A549 (cell line): ENCODE measurements at places on chromosomes 11 and 22.

DNA sequence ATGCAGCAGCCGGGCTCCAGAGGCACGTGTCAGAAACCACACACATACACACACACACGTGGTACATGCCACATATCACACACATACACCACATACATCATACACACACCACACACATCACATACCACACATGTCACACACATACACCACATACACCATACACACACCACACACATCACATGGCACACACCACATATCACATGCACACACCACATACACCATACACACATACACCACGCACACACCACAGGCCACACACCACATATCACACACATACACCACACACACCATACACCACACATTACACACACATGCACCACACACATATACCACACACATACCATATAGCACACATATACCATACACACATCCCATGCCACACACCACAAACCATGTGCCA is 97.5 kb upstream of the PRR5 start:
- DNase-seq = no peak

GRCh38 chr11:17171343-17171742 is 36.4 kb downstream of the PIK3C2A start:
- DNase-seq = no peak

GRCh38 chr11:94854770-94855633 is 86.8 kb downstream of the AMOTL1 start:
- DNase-seq = no peak

- no peak for DNase-seq
Observed at GRCh38 chr11:92531065-92531739, 306.6 kb downstream of the FAT3 start.

DNA sequence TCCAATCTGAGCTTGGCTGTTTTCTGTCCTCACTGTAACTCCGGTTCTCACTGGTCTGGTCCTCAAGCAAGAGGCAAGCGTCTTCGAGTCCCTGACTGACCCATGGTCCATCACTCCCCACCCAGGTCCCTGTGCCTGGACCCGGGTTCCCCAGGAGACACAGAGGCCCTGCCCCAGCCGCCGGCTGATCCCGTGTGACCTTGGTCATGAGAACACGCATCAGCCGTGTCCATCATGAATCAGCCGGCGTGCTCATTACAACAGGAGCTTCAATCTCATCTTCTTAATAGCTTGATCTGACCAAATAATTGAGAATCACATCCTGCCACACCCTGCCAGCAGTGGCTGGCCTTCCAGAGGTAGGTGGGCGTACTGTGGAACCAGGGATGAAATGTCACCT is 545.1 kb downstream of the BRD1 start:
- no peak for DNase-seq

GRCh38 chr11:34823197-34823596 is 93.0 kb downstream of the APIP start:
- DNase-seq = no peak

DNA sequence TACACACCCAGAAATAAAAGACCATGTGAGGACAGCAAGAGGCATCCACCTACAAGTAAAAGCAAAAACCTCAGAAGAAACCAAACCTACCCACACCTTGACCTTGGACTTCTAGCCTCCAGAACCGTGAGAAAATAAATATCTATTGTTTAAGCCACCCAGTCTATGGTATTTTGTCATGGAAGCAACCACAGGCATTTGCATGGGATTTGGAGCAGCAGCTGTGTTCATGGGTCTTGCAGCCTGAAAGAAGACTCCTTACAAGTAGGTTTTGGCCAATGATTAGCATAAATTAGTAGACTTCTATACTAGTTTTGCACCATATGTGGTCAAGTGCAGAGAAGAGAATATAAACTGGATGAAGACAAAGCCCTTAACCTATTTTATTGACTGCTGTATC is 27.9 kb downstream of the FSHB start:
- DNase-seq = no peak

- no peak for DNase-seq
Observed at GRCh38 chr22:33984656-33985285, 64.5 kb upstream of the LARGE1 start.

- no peak for DNase-seq
Observed at GRCh38 chr11:36300650-36301049, 4.6 kb downstream of the PRR5L start.

DNA sequence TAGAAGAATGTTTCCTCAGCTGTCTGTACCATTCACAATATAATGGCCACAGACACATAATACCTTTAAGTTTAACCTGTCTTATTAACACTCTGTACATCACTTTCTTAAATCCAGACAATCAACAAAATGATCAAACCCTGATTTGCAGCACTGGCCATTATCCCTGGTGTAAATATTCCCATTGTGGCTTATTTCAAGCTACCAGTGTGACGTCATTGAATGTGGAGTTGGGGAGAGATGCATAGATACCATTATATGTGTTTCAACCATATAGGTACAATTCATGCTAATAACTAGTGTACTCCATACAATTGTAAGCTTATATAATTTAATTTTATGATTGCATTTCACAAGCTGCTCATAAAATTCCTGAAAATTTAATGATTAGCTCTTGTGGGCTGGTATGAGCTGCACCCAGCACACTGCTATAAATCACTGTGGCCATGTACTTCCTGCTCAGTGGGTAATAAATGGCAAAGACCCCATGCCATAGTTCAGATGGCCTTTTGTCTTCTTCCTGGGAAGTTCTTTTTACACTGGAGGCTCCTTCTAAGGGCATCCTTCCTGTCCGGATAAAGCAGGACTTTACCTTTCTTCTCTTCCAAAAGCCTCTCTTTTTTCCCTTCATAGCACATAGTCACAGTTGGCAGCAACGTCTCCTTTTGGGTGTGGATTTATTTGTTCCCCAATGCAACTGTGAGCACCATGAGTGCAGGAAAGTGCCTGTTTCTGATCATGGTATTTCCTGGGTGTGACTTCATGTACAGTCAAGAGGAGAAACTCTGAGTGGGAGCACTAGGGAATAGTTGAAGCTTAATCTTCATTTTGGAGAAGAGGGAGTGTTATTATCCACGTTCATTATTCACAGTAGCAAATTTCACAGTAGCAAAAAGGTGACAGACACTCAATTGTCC is 87.8 kb downstream of the MIAT start:
- no peak for DNase-seq

- no peak for DNase-seq
Observed at GRCh38 chr22:48352086-48352911, 1475.4 kb downstream of the BRD1 start.

DNA sequence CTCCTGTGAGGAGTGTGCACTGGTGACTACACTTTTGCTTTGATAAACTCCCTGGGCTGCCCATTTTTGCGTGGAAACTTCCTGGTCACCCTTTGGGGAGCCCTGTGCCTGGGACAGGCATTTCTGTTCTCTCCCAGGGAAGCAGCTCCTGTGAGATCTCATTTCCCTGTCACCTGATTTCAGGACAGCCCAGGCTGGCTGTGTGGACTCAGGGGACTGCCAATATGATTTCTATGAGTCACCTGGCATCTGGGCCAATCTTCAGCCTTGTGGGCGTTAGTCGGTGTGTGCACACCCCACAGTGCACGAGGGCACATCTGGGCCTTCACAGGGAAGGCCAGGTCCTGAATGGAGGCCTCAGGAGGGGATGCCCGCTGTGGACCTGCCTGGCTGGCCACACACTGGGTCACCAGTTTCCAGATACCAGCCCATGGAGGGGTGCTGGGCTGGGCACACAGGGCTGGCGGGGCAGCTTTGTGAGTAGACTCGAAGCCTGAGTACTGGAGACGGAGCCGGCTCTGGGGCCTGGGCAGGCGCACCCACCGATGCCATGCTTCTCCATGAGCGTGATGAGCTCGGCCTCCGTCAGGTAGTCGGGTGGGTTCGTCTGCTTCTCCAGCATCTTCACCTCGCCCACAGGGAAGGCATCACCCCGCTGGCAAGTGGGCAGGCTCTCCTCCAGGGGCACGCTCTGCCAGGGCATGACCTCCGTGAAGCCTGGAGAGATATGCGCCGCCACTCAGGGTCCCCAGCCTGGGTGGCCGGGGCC is 9.4 kb upstream of the PPM1F start:
- no peak for DNase-seq

DNA sequence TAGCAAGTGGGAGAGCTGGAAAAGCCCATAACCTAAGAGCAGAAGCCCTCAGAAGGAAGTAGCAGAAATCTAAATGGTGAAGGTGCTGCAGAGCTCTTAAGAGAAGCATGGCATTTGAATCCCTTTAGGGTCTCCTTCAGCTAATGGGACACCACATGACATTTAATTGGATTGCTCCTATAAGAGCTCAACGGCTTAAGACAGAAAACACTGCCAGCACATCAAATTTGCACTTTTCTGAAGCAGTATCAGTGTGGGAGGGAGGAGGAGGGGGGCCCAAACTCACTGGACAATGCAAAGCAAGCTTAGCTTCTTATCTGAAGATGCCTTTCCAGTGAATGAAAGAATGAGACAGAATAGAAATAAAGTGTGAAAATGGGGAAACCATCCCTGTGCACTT is 287.9 kb upstream of the MTNR1B start:
- no peak for DNase-seq

- DNase-seq = no peak
Observed at GRCh38 chr11:16941935-16942334, 72.3 kb downstream of the PLEKHA7 start.

GRCh38 chr22:49803134-49803533 is 24.5 kb downstream of the BRD1 start:
- no peak for DNase-seq

GRCh38 chr11:46697303-46697702 is 3.1 kb downstream of the ARHGAP1 start:
- DNase-seq = no peak

GRCh38 chr11:126776119-126776518 is 224.5 kb downstream of the KIRREL3 start:
- DNase-seq = no peak

DNA sequence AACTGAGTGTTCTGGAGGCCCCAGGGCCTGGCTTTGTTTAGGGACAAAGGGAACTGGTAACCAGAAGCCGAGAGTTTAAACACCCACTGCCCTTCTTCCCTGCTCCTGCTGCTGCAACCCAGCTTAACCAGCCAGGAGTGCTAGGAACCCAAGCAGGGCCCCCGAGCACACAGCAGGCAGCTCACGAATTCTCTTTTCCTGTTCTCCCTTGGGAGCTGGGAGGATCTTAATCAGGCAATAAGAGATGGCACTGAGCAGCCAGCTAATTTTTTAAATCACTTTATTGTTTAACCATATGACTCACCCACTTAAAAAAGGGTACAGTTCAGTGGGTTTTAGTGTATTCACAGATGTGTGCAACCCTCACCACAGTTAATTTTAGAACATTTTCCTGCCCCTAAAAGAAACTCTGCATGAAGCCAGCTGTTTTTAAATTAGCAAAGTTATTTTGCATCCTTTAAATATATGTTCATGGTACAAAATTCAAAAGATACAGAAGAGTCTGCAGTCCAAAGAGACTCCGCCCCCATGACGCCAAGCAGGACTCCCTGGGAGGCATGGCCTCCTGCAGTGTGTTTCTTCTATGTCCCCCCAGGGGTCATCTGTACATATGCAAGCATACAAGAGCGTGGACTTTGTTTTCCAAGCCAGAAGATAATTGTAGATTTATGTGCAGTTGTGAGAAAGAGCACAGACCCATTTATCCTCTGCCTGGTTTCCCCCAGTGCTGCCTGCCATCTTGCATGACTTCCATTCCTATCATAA is 18.9 kb upstream of the PPP6R3 start:
- DNase-seq = no peak

DNA sequence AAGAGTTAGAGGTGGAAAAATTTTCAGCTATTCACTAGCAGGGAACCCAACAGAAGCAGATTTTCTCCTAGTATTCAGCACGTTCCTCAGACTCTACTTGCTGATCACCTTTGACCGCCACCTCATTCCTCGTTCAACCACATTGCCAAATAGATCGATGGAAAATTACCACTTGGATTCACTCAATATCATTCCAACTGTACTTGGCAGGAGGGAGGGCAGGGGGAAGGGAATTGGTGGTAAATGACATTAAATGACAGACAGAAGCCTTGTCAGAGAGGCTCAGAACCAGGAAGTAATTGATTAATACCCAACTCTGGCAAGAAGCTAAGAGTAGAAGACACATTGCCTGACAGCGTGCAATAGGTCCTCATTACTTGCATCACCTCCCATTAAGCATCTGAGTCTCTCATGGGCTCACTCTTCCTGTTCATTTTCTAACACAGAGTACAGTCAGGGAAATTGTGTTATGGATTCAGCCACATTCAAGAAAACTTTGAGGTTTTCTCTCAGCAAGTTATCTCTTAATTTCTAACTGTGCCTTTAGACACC is 240.5 kb upstream of the FAT3 start:
- DNase-seq = no peak

GRCh38 chr22:43128928-43129424 is 14.2 kb downstream of the MCAT start:
- DNase-seq = no peak

- no peak for DNase-seq
Observed at GRCh38 chr11:117195258-117195657, 3.9 kb upstream of the TAGLN start.

DNA sequence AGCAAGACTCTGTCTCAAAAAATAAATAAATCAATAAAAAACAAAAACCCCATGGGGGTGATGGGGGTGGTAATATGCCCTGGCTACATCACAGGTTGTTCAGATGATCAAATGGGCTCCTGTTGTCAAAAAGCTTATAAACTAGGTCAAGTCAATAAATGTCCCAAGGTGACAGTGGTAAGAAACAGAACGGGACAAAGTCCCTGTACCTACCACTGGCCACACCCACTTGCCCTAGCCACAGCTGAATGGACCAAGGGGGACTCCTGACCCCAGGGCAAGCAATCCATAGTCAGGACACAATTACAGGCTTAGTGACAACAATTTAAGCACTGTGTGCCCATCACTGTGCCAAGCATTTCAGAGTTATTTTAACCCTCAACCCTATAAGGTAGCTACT is 6.0 kb downstream of the NAGA start:
- DNase-seq = no peak

DNA sequence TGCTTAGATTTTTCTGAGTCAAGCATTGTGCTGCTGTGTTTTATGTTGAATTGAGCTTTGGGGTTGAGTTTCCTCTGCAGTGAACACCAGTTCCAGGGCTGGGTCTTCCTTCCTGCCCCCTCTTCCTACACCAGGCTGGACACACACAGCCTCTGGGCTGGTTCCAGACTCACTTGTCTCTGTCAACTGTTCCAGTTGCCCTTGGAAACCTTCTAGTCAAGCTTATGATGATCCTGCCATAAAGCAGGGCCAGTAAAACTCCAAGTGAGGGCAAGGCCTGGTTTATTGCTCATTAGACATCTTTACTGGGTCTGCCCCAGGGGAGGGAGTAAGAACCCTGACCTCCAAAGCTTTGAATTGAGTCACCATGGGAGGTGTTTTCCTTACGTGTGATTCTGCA is 61.1 kb downstream of the KIAA1671 start:
- no peak for DNase-seq

GRCh38 chr11:87803748-87804147 is 371.5 kb downstream of the RAB38 start:
- no peak for DNase-seq

GRCh38 chr11:26676641-26677040 is 45.2 kb downstream of the SLC5A12 start:
- DNase-seq = no peak

DNA sequence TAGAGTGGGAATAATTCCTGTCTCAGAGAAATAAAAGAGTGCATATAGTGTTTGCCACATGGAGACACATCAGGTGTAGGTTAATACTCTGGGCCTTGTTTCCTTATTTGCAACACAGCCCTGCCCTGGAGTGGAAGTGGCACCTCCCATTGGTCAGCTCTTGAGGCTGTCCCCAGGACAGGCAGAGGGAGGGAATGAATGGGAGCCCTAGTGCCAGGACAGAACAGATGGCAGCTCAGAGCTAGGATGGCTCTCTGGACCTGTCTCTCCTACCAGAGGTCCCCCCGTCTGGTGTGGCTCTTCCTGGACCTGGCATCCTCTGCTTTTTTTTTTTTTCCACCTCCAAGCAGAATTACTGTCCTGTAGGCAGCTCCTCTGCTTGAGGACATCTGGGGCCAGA is 35.6 kb downstream of the LIMK2 start:
- DNase-seq = no peak
